T follicular helper cell (primary cell): ENCODE measurements at places on chromosomes 2 and 18.

DNA sequence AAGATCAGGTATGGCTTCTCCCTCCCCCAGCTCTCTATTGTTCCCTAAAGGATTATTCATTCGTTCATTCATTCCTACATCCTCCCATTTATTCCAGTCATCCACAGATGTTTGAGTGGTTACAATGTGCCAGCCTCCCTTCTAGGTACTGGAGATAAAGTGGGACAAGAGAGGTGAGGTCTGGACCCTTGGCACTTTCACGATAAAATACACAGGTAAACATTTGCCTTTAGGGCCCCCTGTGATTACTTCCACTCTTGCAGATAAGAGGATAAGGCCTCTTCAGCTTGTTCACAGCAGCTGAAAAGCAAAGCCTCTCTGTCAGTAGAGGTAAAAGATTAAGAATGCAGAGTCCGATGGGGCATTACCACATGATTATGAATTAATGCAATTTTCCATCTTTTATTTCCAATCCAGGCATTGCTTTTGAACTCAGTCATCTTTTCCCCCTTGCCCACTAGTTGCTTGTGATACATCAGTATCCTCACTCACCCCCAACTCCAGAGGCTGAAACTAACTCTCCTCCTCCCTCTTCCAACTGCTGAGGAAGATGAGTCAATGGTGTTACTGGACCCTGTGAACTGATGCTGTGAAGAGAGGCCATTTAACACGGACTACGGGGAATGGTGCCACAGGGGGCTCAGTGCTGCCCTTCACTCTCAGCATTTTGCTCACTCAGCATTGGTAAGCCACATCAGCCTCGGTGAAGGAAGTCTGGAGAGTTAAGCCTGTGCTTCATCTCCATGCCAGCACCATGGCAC, 1.1 kb upstream of the DPP4 start:
- no peak for DNase-seq

- no peak for DNase-seq
These were observed 86.7 kb downstream of the PLB1 start for GRCh38 chr2:28582595-28582994.

DNA sequence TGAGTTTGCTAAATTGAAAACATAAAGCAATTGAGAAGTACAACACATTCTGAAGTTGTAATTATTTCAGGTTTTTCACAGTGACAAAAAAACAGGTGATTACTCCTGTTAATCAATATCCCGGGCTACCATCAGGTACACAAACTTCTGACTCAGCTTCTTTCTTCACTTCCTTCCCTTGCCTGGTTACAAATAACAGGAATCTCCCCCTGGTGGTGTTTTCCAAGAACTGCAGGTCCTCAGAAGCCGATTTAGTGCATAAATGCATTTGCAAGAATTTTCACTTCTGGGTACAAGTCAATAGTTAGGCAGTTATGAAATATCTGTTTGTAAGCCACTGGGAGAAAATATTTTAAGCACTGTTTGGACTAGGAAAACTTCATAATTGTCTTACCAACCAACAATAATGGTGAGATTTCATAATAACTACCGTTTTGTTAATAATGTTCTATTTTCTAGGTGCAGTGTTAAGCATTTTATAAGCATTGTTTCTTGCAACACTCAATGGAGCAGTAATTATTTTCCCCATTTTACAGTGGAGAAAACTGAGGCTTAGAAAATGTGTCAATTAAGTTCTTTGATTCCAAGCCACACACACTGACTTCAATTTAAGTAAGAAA, 12.4 kb upstream of the GMCL1 start:
- peak; percentile 71 for DNase-seq

DNA sequence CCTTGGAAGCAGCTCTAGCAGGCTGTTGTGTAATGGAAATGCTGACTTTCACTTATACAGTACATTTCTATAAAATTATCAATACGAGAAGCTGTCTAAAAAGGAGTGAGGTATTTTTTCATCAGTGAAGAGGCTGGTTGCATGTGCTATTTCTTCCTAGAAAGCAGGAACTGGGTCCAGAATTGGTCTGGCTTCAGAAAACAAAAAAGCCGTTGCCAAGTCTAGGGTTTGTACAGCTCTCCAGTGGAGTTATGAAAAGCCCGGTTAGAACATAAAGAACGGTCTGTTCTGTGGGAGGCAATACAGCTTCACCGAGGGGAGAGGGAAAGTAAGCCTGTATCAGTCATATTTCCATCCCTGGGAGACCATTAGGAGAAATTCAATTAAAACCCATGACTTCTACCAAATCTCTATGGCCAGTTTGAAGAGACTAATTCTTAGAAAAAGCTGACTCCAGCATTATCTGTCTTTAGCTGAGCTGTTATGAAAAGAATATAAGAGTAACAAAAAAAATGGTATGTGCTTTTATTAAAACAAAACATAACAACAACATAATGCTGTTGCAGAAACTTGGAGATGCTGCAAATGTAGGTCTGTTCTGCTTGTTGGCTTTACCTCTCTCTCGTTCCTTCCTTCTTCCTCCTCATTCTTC, 217.0 kb downstream of the CMPK2 start:
- no peak for DNase-seq

- DNase-seq: peak; percentile 16
These were observed 851 bp downstream of the EIF2AK3 start for GRCh38 chr2:88626171-88627054.

DNA sequence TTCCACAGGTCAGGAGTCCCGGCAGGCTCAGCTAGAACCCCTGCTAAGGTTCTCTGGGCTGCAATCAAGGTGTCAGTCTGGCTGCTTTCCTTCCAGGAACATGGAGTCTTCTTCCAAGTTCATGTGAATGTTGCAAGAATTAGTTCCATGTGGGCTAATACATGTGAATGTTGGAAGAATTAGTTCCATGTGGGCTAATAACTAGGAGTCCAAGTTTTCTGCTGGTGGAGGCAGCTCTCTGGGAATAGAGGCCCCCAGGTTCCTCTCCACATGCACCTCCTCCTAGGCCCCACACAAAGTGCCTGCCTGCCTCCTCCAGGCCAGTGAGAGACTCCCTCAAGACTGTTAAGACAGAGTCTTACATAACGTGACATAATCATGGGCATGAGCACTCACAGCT, 140.8 kb upstream of the SLC35G4 start:
- no peak for DNase-seq

DNA sequence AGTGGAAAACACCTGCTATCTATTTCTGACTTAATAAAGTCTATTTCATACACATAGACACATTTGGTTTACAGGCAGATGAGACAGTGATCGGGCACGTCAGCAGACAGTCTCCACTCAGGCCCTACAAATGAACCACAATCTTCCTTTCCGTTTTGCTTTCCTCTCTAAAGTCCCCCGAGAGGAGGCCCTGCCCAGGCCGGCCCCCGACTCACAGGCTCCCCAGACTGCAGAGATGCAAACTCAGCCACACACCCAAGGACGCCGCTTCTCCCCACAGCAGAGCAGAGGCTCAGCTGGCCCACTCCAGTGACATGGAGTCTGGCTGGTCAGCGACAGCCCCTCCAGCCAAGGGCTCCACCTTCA, 9.3 kb upstream of the MTERF4 start:
- peak; percentile 30 for DNase-seq

GRCh38 chr2:26710743-26711456, 18.4 kb downstream of the KCNK3 start:
- DNase-seq: no peak

DNA sequence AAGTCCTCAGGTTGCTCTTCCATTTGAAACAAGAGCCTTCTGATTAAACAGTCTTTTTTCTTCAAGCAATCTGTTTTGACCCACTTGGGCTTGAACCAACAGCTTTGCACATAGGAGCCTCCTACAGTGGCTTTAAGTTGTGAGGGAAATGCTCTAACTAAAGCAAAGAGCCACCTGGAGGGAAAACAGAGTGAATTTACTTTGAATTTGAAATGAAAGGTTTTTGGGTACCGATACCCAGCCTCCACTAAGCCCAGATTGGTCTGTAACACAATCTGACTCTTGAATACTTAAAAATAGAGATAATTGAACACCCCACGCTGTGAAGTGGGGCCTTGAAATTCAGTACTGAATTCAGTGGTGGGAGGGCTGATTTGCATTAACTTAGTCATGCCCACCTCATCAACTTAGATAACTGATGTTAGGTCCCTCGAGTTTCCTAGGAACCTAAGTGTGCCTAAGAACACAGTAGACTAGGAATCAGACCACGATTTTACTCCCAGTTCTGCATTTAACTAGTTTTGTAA, 56.3 kb upstream of the ACVR1C start:
- DNase-seq: no peak

DNA sequence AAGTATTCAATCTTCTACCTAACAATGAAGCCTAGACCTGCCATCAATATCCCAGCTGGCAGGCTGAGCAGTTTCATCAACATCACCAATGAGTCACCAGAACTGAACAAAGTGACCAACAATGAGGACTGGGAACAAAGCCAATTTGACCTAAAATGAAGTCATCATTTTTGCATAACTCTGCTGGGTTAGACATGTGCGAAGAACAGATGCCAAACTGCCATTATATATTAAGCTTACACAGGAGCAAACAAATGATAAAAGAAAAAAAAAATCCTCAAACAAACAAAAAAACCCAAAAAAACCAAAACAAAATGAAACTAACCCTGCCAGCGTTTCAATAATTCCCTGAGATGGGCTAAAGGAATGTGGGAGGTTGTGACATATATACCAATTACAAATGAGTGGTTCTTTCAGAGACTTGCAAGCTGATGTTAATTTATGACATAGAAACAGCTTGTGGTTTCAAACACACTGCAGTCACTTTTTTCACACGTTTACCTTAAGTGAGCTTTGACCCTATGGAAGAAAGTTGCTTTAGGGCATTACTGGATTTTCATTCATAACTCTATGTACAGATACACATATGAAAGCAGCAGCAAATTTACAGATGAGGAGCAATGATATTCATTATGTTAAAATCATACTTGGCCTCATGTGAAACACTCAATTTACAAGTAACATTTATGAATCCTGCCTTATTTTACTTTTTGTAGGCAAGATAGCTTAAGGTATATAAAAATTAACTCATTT, 56.9 kb upstream of the CCDC141 start:
- DNase-seq: no peak

DNA sequence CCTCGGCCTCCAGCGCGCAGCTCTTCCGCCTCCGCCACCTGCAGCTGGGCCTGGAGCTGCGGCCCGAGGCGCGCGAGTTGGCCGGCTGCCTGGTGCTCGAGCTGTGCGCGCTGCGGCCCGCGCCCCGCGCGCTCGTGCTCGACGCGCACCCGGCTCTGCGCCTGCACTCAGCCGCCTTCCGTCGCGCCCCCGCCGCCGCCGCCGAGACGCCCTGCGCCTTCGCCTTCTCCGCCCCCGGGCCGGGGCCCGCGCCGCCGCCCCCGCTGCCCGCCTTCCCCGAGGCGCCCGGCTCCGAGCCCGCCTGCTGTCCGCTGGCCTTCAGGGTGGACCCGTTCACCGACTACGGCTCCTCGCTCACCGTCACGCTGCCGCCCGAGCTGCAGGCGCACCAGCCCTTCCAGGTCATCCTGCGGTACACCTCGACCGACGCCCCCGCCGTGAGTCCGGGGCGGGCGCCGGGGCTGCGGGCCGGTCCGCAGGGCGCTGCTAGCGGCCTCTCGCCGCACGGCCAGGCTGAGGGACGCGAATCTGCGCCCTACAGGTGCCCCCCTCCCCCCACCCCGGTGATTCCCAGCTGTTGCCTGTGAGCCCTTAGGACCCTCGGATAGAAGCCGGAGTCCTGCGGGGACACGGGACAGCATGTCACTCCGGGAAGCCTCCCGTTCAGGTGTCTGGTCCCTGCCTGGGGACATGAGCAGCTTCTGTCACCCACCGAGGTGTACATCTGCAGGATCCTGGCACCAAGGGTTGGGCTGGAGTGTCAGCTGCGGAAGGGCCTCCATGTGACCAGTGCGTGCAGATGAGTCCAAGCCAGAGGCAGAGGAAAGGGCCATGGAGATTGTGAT, 616 bp downstream of the RNPEPL1 start:
- peak; percentile 51 for DNase-seq

- DNase-seq: no peak
These were observed 47.6 kb upstream of the MSTN start for GRCh38 chr2:190110131-190110530.

DNA sequence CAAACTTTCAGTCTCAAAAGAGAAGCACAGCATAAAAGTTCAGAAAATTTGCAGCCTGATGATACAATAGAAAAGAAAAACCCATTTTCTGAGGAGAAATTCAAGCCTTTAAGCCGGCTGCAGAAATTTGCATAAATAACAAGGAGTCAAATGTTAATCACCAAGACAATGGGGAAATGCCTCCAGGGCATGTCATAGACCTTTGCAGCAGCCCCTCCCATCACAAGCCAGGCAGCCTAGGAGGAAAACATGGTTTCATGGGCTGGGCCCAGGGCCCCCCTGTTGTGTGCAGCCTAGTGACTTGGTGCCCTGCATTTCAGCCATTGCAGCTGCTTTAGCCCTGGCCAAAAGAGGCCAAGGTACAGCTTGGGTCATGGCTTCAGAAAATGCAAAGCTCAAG, 54.1 kb upstream of the CAVIN2 start:
- no peak for DNase-seq

DNA sequence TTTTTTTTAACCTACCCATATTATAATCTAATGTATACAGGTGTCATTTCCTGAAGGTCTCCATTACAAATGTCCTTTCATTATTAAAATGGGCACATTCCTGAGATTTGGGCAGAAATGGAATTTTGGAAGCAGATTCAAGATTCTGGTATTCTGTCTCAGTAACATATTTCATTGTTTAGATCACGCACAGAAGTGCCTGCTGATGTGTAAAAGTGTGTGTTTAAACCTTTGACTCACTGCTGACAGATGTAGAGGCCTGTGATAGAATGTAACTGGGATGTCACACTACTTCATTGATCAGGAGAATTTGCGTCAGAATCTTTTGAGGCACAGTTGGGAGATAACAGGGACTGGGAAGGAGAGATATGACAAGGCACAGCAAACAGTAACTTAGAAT, 276.8 kb upstream of the EPAS1 start:
- DNase-seq: no peak

DNA sequence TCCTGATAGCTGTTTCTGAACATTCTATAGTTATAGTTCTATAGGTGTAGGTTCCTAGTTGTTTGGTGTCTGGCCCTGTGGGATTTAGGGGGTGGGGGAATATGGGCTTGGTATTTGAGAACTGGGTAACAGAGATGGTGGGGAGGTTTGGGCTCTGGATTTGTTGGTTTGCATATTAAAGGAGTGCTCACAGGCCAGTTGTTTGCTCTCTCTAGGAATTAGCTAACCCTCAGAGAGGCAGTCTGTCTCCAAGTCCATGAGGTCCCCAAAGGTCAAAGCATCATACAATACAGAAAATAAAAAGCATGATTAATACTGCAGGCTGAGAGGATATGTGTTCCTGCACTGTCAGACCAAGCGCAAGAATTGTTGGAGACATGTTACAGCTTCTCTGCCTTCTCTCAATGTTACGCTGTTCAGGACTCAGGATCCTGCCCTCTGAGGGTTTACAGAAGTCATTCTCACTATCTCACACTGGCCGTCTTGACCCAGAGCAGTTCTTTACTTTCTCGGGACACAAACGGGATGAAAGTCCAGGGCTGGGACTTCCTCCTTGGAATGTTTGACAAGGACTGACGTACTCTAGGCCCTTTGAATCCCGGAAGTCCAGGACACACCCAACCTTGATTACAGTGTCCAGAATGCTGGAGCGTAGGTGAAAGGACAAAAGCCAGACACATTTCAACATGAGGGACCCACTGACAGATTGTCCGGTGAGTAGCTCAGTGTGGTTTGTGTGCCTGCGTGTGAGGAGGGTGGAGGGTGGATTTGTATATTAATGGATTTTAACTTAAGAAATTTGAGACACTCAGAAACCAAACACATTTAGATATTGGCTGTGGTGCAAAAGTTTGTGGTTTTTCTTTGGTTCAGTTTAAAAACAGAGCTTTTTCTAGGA, at the start of gene NOSTRIN:
NOSTRIN (plus strand) TSS at position 677 of the 898 bp plus-strand sequence; CDS start at position 687, 10 bp downstream.
- no peak for DNase-seq
